ENCODE measurements at places on chromosomes 3 and 15.
A peak's percentile ranks its signal among the peaks of the same experiment; 100 is the strongest.

DNA sequence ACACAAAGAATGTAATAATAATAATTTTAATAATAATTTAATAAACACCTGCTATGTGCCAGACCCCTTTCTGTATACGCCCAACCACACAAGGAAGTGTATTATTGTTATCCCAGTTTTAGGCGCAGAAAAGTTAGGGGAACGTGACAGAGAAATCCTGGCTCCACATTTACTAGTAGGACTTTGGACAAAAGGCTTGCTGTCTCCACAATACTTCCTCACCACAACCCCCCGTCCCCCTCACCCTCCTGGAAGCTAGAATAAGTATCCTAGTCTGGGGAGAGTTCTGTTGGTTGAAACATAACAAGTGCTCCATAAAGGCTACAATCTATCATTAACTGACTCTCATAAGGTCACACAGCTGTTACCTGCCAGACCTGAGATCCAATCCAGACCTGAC is 488 bp upstream of the IL17RD start:
- DNase-seq: no peak

- DNase-seq: no peak
Measured at GRCh38 chr3:183817639-183818038, 7.7 kb downstream of the MAP6D1 start.

DNA sequence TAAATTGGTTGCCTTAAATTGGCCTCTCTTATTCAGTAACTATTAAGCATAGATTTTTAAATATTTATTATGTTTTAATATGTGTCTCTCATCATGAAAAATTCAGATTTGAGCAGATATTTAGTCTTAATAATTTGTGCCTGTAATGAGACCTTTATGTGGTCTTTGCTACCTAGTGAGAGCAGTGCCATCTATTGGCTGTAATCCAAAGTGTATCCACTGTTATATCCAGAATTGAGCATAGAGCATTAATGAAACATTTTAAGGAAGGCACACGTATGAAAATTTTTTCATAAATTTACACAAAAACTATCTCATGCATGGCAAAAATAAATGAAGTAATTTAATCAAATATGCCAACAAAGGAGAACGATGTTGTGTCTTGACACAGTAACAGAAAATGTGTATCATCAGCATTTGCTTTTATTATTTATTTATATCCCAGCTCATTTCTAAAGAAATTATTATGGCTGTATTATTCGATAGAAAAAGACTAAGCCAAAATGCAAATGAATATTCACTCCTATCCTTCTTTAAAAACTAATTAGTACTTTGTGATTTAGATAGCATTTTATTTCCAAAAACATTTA is 203.5 kb downstream of the RSRC1 start:
- no peak for DNase-seq

DNA sequence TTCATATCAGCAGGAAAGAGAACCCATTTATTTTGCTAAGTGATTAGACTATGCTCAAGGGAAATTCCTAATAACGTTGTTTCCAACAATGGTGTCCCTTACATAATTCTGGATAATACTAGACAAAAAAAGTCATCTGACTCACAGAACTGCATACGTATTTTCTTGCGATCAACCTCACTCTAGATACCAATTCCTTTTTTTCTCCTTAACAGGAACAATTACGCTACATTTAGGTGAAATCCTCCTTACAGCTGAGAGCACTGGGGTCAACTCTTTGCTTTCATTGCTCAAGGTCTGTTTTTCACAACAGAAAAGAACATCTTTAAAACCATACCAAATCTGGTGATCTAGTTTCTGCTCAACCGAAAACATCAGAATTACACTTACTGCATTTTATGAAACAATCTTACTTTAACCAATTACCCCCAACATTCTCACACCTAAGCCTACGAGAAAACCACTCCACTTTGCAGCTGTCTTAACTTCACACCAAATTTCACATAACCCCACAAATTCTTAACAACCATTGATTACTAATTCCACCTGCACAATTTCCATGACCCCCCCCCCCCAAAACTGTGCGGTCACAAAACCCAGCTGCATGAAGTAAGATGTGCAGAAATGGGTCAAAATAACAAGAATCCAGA is 61.2 kb upstream of the ICE2 start:
- no peak for DNase-seq

DNA sequence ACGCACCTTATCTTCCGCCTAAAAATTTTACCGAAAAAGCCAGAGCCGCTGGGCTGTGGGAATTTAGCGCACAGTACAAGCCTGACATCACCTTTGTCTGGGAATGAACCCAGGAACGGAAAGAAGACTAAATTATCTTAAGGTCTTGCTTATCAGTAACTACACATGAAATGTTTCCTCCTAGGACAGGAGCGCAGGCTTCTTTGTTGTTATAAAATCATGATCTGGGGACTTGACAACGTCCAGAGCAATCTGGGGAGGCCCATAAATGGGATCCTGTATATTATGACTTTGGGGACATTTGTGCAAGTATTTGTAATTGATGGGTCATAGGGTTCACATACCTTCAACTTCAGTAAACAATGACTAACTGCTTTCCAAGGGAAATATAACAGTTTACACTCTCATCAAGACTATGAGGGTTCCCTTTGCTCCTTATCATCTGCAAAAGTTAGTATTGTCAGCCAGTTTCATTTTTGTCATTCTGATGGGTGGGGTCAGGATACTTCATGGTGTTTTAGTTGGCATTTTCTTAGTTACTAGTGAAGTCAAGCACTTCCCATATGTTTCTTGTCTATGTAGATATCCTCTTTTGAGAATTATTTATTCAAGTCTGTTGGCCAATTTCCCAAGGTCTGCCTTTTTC is 213.9 kb upstream of the PFN2 start:
- DNase-seq: no peak

- DNase-seq: no peak
Measured at GRCh38 chr3:8769088-8769822, at the start of gene OXTR. TSS of gene OXTR (minus strand) at chr3:8769613. CDS start at chr3:8768187, 1,426 bp downstream.

GRCh38 chr3:109178708-109179107 is 42.2 kb downstream of the C3orf85 start:
- DNase-seq: no peak

GRCh38 chr15:87619161-87619960 is 637.2 kb downstream of the NTRK3 start:
- DNase-seq: no peak

DNA sequence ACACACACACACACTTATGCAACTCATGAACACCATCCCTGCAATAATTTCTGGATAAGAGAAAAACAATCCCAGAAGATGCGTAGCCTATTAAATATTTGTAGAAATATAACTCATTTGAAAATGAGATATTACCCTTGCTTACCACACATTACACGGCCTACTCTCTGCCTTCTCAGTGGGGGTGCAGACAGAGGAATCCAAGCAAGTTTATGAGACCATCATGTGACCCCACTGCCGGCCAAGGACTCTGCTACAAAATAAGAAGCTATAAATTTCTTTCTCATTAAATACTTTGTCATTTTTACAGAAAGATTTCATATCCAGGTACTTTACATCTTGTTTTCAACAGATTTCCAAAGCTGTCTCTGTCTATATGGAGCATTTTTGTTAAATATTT is 286.3 kb downstream of the ZNF385D start:
- DNase-seq: no peak

- DNase-seq: no peak
Measured at GRCh38 chr3:40290396-40290795, 19.1 kb upstream of the EIF1B start.

GRCh38 chr3:69770219-69770618 is 31.0 kb downstream of the MITF start:
- DNase-seq: no peak

- DNase-seq: no peak
Measured at GRCh38 chr3:64266065-64266931, 41.0 kb upstream of the PRICKLE2 start.

DNA sequence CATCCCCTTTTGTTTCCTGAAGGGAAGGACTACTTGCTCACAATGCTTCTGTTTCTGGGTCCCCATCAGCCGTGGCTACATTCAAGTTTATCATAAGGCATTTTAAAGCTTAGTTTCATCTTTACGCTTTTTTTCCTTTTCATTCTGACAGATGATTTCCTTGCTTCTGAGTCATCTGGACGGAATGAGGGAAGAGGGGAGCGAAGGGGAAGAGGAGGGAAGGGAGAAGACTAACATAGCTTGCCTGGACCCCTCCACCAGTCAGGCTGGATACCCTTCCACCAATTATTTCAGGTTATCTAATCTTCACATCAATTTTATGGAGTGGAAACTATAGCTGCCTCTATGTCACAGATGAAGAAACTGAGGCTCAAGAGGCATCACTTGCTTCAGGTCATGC is 27.6 kb downstream of the FAM3D start:
- no peak for DNase-seq

- DNase-seq: no peak
Measured at GRCh38 chr3:112685420-112685819, 44.5 kb upstream of the CCDC80 start.

GRCh38 chr15:63860555-63860954 is 26.8 kb upstream of the HERC1 start:
- no peak for DNase-seq

DNA sequence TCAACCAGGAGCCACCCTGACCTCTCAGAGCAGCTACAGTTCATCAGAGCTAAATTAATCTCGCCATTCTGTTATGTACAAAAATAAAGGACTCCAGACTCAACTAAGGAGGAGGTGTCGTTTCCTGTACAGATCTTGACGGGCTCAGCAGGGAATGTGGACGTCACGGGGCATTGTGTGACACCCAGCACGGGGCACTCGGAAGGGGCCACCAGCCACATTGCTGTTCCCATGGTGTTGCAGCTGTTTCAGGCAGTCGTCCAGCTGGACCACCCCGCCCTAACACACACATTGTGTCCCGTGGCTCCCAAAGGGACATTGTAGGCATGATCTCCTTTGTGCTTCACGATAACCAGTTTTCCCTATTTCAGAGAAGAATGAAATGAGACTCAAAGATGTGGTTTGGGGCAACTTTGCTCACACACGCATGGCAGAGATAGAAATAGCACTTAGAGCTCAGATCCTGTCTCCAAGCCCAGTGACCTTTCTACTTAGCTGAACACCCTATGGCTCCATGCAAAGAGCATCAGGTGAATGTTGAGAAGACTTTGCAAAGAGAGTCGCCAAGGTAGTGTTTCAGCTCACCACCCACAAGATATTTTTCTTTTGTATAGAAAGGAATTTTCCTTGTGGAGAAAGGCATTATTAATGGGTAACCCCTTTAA is 5.5 kb downstream of the SSUH2 start:
- no peak for DNase-seq

DNA sequence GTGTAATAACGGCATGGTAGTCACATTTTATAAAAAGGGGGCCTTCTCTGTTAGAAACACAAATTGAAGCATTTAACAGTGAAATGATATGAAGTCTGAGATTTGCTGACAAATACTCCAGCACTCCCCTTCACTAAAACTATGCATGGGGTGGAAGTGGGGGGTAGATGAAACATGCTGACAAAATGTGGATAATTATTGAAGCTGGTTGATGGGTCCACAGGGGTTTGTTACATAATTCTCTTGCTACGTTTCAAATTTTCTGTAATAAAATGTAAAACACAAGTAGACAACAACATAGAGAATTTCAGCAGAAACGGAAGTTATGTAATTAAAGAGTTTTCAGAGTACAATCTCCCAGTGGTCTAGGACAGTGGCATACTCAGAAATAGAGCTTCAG is 37.0 kb downstream of the MCF2L2 start:
- DNase-seq: no peak

GRCh38 chr15:65067645-65068402 is at the start of gene RASL12:
TSS of gene RASL12 (minus strand) at chr15:65067991. CDS start at chr15:65067835, 156 bp downstream.
- DNase-seq: no peak

GRCh38 chr15:79041601-79042168 is 48.9 kb downstream of the RASGRF1 start:
- DNase-seq: no peak

GRCh38 chr3:106440672-106441071 is 571.9 kb upstream of the CBLB start:
- DNase-seq: no peak

GRCh38 chr3:183548262-183548769 is 7.2 kb downstream of the KLHL6 start:
- no peak for DNase-seq

- peak; percentile 75 for DNase-seq
Measured at GRCh38 chr3:9422712-9423424, 25.5 kb downstream of the SETD5 start.

DNA sequence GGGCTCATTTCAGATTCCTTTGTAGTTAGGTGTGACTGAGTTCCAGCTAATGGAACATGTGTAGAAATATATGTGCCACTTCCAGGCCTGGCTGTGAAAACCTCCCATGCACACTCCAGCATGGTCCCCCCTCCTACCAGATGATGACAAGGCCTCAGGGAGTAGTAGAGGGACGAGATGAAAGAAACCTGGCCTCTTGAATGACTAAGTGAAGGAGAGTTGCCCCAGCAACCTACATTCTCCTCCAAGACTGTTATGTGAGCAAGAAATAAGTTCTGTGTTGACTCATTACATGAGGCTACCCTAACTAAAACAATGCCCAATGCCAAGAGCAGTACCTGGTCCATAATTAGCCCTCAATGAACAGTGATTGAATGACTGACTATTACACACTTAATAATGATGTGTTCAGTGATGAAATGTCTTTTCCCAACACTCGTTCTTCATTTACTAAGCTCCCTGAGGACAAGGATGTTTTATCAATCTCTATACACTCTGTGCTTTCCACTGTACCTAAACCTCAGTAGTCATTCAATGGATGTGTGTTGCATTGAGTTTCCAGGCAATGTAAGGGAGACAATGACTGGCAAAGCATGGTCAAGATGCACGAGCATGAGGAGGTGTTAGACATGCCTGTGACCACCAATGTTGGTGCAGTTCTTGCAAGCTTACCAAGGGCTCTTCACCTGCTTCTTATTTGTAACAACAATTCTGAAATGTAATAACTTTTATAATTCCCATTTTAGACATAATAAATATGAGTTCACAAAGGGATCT is 62.0 kb upstream of the BCL6 start:
- no peak for DNase-seq

DNA sequence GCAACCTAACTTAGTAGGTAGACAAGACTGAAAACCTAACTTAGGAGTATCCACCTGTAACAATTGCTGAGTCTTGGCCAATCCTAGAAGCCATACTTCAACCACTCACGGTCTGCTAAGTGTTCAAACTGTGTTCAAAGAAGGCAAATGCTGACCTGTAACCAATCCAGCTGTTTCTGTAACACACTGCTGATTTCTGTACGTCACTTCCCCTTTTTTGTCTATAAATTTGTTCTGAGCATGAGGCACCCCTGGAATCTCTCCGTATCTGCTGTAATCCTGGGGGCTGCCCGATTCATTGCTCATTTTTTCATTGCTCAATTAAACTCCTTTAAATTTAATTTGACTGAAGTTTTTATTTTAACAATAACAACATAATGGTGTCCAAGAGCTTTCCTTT is 451.4 kb upstream of the ATP10A start:
- no peak for DNase-seq

DNA sequence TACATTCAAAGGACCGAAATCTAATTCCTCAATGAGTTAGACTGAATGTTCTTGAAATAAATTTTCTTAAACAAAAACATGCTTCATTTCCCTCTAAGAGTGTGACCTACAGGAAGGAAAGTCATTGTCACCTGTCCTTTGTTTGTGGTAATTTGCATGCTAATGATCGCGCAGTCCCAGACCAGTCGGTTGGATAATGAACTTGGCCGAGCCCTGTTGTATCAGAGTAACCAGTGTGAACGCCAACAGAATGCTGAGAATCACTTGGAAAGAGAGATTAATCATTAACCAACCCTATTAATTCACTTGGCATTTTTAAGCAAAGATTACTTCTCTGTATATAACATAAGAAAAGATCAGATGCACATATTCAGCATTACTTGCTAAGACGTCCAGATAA is 8.1 kb upstream of the ARNT2 start:
- DNase-seq: no peak
